ENCODE measurements at places on chromosomes 16 and 17.

DNA sequence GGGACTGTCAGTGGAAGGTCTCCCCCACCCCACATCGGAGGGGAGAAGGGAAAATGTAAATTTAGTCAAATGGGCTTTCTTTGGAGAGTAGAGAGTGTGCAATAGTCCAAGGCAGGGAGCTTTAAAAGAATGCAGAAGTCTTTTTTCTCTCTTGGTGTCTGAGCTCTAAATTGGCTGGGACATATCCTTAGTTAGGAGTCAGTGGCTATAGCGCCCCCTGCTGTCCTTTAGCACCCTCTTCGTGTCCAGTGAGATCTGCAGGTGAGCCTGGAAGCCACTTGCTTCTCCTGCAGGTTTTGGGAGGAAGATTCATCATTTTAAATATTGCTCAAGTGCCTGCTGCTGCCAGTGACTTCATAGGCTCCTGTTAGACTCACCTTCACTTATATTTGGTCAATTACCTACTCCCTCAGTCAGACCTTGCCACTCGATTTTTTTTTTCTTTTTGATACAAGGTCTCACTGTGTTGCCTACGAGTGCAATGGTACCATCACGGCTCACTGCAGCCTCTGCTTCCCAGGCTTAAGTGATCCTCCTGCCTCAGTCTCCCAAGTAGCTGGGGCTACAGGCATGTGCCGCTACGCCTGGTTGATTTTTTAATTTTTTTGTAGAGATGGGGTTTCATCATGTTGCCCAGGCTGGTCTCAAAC, 174.8 kb downstream of the PRKCB start:
- DNase-seq: peak; percentile 4

DNA sequence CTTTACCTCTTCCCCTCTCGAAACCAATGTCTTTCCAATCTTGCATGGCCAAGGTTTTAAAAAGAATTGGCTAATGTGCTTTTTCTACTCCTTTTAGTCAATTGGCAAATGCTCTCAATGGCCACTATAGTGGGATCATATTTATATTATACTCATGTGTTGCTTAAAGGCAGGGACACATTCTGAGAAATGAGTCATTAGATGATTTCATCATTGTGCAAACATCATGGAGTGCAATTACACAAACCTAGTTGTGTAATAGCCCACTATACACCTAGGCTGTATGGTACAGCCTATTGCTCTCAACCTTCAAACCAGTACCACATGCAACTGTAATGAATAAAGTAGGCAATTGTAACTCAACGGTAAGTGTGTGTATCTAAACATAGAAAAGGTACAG, 180.9 kb downstream of the HS3ST3A1 start:
- DNase-seq: peak; percentile 44

GRCh38 chr17:66855204-66855603, 20.3 kb downstream of the CACNG5 start:
- DNase-seq: no peak

DNA sequence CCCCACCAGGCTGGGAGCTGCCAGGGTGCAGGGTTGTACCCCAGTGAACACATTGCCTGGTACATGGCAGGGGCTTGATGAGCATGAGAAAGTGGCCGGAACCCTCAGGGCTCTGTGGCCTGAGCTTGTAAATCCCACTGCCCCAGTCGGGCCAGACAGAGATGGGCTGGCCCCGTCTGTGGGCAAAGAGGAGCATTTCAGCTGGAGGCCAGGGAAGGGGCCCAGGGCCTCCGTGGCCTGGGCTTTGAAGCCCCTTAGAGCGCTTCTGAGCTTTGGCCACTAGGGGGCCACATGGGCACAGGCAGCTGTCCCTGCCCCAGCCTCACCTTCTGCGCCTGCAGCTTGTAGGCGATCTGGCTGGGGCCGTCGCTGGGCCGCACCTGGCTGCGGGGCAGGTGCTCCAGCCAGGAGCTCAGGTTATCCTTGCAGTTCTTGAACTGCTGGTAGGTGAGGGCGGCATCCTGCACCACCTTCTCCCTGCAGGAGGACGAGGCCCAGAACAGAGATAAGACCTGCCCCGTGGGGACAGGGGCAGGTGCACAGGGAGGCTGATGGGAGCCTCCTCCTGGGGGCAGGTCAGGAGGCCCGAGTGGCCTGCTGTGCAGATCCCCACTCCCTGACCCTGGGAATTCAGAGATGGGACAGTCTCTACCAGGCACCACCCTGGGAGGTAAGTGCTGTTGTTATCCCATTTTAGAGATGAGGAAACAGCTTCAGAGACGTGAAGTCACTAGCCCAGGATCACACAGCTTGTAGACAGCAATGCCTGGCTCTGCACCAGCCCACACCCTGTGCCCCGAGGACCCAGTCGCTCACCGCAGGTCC, 12.8 kb downstream of the EVPL start:
- DNase-seq: no peak

GRCh38 chr17:50467114-50467854, 1.4 kb downstream of the CHAD start:
- DNase-seq: no peak

GRCh38 chr16:61929776-61930175, 106.5 kb downstream of the CDH8 start:
- DNase-seq: no peak

DNA sequence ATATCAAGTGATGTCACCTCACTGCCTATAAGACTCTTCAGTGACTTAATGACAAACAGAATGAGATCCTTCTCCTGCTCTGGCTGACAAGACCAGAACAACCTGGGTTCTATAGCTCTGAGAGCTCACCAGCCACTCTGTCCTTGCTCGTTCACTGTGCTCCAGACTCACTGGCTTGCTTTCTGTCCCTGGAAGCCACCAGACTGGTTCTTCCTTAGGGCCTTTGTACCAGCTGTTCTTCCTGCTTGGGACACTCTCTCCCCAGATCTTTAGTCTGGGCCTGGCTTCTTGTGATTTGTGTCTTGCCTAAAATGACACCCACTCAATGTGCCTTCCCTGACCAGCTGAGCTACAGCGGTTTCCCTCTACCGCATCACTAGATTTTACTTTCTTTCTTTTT, 76.1 kb downstream of the FTO start:
- no peak for DNase-seq

- DNase-seq: no peak
Measured at GRCh38 chr17:348692-349425, 3.7 kb downstream of the RPH3AL start.

DNA sequence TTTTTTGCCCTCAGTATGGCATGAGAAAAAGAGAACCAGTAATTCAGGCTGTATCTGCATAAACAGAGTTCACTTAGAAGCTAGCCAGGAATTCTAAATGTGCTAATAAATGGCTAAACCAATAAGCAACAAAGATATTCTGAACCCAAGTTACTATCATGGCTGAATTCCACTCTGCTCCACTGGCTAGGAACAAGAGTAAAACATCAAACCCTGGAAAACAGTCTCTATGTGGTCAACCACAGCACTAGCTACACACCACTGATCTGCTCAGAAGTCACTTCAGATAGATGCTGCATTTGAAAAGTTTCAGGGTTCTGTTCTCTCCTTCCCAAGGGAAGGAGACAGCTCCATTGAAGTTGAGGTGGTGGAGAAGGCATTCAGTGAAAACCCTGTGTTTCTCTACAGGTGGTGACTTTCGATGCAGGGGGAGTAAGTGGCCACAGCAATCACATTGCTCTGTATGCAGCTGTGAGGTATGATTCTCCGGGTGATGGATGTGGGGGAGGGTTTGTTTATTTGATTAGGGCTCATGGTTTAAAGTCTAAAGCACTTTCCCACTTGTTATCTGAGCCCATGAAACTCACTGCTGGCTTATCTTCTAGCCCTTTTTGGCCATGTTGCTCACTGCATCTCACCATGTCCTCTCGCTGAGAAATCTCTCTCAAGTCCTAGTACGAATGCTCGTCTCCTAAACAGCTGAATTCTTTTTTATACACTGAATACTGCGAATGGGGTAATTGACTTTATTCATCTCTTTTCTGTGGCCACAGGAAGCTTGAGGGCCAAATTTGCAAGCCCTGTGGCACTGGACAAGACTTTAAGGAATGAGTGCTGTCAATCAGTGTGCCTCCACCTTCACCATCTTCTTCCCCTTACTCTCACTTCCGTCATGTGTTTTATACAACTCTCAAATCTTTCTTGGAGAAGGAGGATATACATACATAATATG, 39.9 kb downstream of the CENPV start:
- no peak for DNase-seq

DNA sequence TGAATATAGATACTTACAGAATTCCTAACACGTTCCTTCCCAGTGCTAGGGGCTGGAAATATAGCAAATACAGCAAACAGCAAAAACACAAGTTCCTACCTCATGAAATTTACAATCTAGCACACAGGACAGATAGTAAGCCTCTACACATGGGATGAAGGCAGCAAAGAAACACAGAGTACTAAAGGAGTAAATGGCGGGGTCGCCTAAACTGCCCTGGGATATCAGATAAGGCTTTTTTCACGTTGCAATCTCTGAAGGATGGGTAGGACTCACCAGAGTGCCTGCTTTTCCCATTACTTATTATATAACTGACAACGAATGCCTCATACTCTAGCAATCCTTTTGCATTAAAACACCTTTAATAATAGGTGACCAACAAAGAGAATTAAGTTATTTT, 19.8 kb downstream of the CEP112 start:
- DNase-seq: no peak

- DNase-seq: no peak
Measured at GRCh38 chr17:19005137-19005773, 691 bp upstream of the FAM83G start.
